ENCODE measurements at places on chromosomes 5 and 9.

DNA sequence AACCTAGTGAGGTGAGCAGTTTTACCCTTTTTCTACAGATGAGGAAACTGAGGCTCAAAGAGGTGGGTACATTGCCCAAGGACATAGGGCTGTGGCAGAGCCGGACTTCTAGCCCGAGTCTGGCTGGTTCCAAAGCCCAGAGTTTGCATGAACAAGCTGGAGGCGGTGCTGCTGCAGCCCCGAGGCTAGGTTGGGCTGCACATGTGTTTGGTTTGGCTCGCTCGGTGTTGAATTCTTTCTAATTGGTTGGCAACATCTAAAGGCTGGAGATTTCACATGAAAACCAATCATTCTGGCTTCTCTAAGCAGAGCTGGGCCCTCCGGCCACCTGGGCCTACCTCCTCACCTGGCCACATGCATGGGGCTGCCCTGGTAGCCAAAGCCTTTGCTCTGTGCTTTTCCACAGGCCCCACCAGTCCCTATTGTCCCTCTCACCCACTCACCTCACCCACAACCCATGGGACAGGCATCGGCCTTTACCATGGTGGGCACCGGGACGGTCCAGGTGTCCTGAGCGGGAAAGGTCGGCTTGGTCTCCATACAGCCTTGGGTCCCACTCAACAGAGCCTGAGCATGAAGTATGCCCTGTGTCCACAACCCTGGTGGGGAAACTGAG lies 262.3 kb downstream of the NSG2 start:
- DNase-seq = no peak

GRCh38 chr5:160369990-160370712 lies at the start of gene C1QTNF2:
TSS of gene C1QTNF2 (minus strand) at chr5:160370626. CDS start at chr5:160355011, 15,615 bp downstream.
- peak; percentile 62 for DNase-seq

GRCh38 chr9:99169982-99170761 lies 51.6 kb downstream of the ALG2 start:
- DNase-seq = peak; percentile 33

DNA sequence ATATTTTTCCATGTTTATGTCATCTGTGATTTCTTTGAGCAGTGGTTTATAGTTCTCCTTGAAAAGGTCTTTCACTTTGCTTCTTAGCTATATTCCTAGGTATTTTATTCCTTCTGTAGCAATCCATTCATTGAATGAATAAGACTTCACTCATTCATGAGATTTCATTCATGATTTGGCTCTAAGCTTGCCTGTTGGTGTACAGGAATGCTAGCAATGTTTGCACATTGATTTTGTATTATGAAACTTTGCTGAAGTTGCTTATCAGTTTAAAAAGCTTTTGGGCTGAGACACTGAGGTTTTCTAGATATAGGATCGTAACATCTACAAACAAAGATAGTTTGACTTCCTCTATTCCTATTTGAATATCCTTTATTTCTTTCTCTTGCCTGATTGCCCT lies 15.9 kb downstream of the RLN2 start:
- DNase-seq = no peak

DNA sequence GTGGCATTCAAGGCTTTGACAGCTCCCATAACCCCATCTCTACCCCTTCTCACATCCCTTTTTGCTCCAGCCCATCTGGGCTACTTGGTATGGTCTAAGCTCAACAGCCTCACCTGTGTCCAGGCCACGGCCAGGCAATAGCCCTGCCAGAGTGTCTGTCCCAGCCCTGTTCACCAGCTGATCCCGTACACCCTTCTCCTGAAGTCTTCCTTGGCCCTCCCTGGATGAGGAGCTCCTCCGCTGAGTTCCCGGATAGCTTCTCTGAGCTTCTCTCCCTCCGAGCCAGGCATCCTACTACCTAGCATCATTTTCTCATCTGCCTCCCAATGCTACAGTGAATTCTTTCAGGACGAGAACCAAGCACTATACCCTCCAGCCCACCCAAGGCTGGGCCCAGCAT lies 208.2 kb downstream of the DAB2IP start:
- DNase-seq = no peak

DNA sequence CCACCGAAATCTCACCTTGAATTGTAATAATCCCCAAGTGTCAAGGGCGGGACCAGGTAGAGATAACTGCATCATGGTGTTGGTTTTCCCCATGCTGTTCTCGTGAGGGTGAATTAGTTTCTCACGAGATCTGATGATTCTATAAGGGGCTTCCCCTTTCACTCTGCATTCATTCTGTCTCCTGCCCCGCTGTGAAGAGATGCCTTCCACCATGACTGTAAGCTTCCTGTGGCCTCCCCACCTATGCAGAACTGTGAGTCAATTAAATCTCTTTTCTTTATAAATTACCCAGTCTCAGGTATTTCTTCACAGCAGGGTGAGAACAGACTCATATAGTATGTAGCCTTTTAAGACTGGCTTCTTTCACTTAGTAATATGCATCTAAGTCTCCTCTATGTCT lies 128.1 kb upstream of the NR5A1 start:
- DNase-seq = no peak

- DNase-seq = no peak
Observed at GRCh38 chr9:135763716-135764446, 61.9 kb downstream of the KCNT1 start.
